Panc1 (cell line): ENCODE measurements at places on chromosomes 12 and 14. TPM values are rescaled to one million over a fixed set of nuclear protein-coding genes. Genes with fewer than 3 reads are reported as not detected.

DNA sequence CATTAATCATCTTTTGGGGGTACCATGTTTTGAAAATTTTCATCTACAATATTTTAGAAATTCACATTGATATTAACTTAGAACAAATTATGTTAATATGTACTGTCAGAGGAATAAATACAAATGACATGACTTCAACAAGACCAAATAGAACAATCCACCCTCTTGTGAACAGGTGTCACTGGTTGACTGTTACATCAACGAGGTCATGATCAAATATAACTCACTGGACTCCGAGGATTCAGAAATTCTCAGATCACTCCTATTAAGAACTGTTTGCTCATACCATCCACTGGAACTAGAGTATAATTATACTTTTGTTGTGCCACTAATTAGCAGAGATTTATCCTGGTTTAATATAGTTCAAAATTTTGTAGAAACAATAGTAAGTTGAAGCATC lies 318.8 kb downstream of the PRKD1 start:
- no peak for DNase-seq
- H3K36me3 ChIP-seq, result no peaks in the 10 kb centered on the region
- no peaks in the 10 kb centered on the region for H3K27me3 ChIP-seq
- no peak overlapping the region for H3K4me3 ChIP-seq
- no peaks in the 10 kb centered on the region for H3K4me1 ChIP-seq
- H3K27ac ChIP-seq, result no peak overlapping the region

DNA sequence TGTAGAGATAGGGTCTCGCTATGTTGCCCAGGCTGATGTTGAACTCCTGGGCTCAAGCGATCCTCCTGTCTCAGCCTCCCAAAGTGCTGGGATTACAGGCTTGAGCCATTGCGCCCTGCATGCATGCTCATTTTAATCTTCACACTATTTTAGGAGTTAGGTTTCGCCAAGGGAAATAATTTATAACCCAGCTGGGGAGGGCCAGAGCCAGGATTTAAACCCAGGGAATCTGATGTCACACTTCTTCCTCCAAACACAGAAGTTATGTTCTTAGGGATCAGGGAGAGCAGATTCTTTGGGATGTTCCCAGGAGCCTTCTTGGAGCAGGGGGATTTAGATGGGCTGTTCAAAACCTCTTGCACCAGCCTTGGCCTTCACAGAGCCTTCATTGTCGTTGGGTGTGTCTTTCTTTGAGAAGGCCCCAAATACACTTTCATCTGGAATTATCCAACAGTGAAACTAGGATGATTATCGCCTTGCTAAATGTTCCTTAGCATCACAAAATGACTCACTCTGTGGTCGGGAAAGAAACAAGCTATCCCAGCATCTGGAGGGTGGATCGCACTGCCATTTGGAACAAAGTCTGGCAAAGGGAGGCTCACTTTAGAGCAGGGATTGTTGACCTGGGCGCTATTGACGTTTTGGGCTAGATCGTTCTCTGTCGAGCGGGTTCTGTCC lies 8.2 kb upstream of the PPP1CC start:
- H3K27me3 ChIP-seq, result no peaks in the 10 kb centered on the region
- H3K4me1 ChIP-seq, result no peaks in the 10 kb centered on the region
- no peak overlapping the region for H3K27ac ChIP-seq

- no peak overlapping the region for H3K4me3 ChIP-seq
- H3K27ac ChIP-seq, result no peak overlapping the region
- H3K4me1 ChIP-seq, result no peaks in the 10 kb centered on the region
- no peaks in the 10 kb centered on the region for H3K27me3 ChIP-seq
Measured at GRCh38 chr14:57612946-57613345, 119.3 kb upstream of the CCDC198 start.

DNA sequence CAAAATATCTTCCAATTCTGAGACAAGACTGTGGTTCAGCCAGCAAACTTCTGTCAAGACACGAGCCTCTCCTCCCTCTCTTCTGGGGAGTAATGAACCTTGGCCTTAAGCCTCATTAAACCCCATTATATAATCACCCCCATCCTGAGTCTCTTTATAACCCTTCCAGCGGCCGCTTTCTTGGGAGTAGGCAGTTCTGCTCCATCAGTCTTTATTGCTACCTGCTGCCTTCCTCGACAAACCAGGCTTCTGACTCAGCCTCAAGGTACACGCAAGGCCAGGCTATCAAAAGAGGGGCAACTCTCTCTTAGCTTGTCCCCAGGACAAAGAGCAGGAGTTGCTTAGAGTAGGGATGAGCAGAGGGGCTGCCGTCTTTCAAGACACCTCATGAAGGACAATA lies 300.8 kb upstream of the NOS1 start:
- no peak for DNase-seq
- no peaks in the 10 kb centered on the region for H3K4me1 ChIP-seq
- peaks cover 4% of the 10 kb centered on the region; the same call in 1 of the 2 replicates for H3K27me3 ChIP-seq
- no peak overlapping the region for H3K27ac ChIP-seq
- no peaks in the 10 kb centered on the region for H3K36me3 ChIP-seq
- H3K4me3 ChIP-seq, result no peak overlapping the region

DNA sequence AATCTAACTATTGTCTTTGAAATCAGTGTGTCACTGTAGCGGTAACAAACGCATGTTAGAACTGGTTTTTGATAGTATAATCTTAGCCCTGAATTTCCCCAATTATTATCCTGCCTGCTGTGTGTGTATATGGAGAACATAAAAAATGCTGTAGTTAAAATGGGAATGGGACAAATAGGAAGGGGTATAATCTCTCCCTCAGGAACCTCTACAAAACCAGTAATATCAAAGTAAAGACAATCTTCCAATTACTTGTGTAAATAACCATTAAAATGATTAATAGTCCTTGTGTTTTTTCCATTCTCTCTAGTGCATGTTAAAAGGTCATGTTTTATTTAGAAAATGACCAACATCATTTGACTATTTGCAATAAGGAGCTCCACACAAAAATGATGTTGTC lies 200.1 kb upstream of the TMTC1 start:
- no peaks in the 10 kb centered on the region for H3K4me1 ChIP-seq
- no peaks in the 10 kb centered on the region for H3K27me3 ChIP-seq
- no peak overlapping the region for H3K4me3 ChIP-seq
- DNase-seq, result no peak
- no peaks in the 10 kb centered on the region for H3K36me3 ChIP-seq
- H3K27ac ChIP-seq, result no peak overlapping the region

The SLC39A5 gene
- total RNA-seq, result 0.23 TPM

The NRIP2 gene
- total RNA-seq, result not detected

The CLEC4D gene
- total RNA-seq, result not detected

The BCL11B gene
- total RNA-seq, result 0.23 TPM

The SLC25A21 gene
- total RNA-seq, result 2.1 TPM
